ENCODE measurements at places on chromosomes 12 and 14.

DNA sequence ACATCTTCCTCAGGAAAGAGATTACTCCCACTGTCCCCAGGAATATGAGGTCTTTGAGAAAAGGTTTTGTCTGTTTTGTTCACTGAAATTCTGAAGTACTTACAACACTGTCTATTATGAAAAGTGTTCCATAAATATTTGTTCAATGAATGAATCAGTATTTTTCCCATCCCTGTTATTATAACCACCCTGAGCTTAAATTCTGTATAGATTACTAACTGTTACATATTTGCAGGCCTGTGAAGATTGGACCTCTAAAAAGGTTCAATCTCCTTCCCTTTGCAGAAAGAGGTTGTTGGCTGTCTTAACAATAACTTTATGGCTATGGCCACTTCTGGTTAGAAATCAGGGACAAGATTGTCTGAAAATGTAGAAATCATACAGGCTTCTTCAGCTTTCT, 174.5 kb upstream of the NPAS3 start:
- no peak for DNase-seq

- DNase-seq = no peak
Measured at GRCh38 chr14:90276646-90277367, 20.5 kb downstream of the PSMC1 start.

DNA sequence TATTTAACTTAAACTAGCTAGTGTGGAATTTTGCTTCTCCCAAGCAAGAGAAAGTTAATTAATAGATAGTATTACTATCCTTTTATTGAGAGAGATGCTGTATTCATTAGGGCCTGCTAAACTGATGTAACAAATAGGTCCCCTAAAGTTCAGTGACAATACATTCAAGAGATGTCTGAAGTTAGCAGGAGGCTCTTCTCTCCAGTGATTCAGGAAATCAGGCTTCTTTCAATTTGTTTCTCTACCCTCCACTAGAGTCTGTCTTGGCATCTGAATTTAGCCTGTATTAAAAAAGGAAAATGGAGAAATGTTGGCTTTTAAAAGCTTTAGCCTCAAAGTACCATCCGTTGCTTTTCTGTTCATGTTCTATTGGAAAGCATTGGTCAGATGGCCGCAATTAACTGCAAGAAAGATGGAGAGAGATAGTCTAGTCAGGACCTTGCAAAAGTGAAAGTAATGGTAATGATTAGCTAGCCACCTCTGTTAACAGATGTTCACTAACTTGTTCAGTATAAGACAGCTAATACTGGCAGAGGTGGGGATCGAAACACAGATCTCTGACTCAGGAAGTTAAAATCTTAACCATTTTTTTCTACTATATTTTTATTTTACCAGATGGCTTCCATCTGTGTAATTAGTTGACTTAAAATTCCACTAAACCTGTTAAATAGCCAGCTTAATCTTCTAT, 786.8 kb downstream of the TMTC2 start:
- no peak for DNase-seq

GRCh38 chr12:82517027-82517426, 158.7 kb downstream of the METTL25 start:
- no peak for DNase-seq

- DNase-seq = no peak
Measured at GRCh38 chr12:121376754-121377697, 22.9 kb upstream of the RNF34 start.

GRCh38 chr12:44380861-44381260, 495.3 kb downstream of the NELL2 start:
- no peak for DNase-seq

DNA sequence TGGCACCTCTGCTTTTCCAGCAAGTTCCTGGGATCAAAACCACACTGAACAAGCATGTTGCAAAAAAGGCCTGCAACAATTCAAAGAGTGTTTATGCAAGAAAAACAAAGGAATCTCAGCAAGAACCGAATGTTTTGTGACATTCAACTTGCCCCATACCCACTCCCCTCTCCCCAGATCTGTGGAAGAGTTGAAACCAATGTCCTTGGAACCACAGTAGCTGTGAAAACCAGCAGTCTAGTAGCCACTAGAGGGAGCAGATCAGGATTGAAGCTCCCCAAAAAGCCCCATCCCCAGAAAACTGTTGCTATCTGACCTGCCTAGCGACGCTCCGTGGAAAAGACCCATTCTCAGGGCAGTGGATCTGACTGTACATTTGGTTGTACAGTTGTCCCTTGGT, 27.1 kb downstream of the PRKAB1 start:
- no peak for DNase-seq
